Bladder microvascular endothelial cell (primary cell): ENCODE measurements at places on chromosomes 5 and 9. TPM values are rescaled to one million over a fixed set of nuclear protein-coding genes. Genes with fewer than 3 reads are reported as not detected.

The PSMB7 gene
- total RNA-seq = 200 and 243 TPM in 2 replicates

The CAMSAP1 gene
- total RNA-seq = 11.5 and 18.9 TPM in 2 replicates

The CDKN2AIPNL gene
- total RNA-seq = 23.7 and 33.4 TPM in 2 replicates

The ALDOB gene
- total RNA-seq = 0.06 TPM in 1 of 2 replicates, not detected in the other

The PCDHA1 gene
- total RNA-seq = 0.13 TPM in 1 of 2 replicates, not detected in the other

The ABHD17B gene
- 21.9 and 55.1 TPM in 2 replicates for total RNA-seq
